ENCODE measurements at places on chromosomes 12 and 14. TPM values are rescaled to one million over a fixed set of nuclear protein-coding genes. Genes with fewer than 3 reads are reported as not detected.

Gene NDUFB1
- 888 TPM for total RNA-seq

GRCh38 chr14:71451501-71451900, 480.7 kb upstream of the RGS6 start:
- no peaks in the 10 kb centered on the region for H3K4me1 ChIP-seq
- DNase-seq = no peak
- no peaks in the 10 kb centered on the region for H3K27me3 ChIP-seq
- no peak overlapping the region for H3K4me3 ChIP-seq
- H3K36me3 ChIP-seq = no peaks in the 10 kb centered on the region
- no peak overlapping the region for H3K27ac ChIP-seq

GRCh38 chr12:21662122-21662792, 4.6 kb upstream of the LDHB start:
- no peak overlapping the region for H3K27ac ChIP-seq
- no peaks in the 10 kb centered on the region for H3K36me3 ChIP-seq
- no peaks in the 10 kb centered on the region for H3K27me3 ChIP-seq
- no peak for DNase-seq
- H3K4me3 ChIP-seq = no peak overlapping the region
- no peaks in the 10 kb centered on the region for H3K4me1 ChIP-seq

GRCh38 chr14:99522457-99522891, 41.3 kb downstream of the CCNK start:
- H3K27me3 ChIP-seq = no peaks in the 10 kb centered on the region
- DNase-seq = peak; percentile 85
- H3K27ac ChIP-seq = peak overlapping the region; percentile 82
- no peaks in the 10 kb centered on the region for H3K36me3 ChIP-seq
- peaks cover 75% of the 10 kb centered on the region for H3K4me1 ChIP-seq

DNA sequence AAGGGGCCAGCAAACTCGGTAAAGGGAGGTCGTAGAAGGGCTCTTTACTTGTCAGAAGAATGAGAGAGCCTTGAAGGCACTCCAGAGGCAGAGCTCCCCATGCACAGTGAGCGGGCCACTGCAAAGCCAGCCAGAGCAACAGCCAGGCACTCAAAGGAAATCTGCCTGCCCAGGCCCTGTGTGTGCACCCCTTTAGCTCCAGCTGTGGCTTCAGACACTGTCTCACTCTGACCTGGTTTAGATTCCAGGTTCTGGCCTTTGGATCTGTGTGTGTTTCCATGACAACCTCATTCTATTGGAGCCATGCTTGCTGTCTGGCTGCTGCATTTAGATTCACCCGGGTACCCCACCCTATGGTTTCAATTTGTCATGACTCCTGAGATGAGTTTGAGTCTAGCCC, 170.3 kb downstream of the CAPZA3 start:
- H3K27me3 ChIP-seq = no peaks in the 10 kb centered on the region
- no peak overlapping the region for H3K4me3 ChIP-seq
- H3K36me3 ChIP-seq = no peaks in the 10 kb centered on the region
- DNase-seq = peak; percentile 61

Gene KRT85
- total RNA-seq = not detected

GRCh38 chr14:36048667-36049066, 127.9 kb downstream of the PTCSC3 start:
- H3K36me3 ChIP-seq = no peaks in the 10 kb centered on the region
- H3K27me3 ChIP-seq = no peaks in the 10 kb centered on the region
- no peak overlapping the region for H3K4me3 ChIP-seq

Measured in sigmoid colon (tissue), 7 donors.